ENCODE measurements at places on chromosomes 12 and 14.
A peak's percentile ranks its signal among the peaks of the same experiment; 100 is the strongest.

DNA sequence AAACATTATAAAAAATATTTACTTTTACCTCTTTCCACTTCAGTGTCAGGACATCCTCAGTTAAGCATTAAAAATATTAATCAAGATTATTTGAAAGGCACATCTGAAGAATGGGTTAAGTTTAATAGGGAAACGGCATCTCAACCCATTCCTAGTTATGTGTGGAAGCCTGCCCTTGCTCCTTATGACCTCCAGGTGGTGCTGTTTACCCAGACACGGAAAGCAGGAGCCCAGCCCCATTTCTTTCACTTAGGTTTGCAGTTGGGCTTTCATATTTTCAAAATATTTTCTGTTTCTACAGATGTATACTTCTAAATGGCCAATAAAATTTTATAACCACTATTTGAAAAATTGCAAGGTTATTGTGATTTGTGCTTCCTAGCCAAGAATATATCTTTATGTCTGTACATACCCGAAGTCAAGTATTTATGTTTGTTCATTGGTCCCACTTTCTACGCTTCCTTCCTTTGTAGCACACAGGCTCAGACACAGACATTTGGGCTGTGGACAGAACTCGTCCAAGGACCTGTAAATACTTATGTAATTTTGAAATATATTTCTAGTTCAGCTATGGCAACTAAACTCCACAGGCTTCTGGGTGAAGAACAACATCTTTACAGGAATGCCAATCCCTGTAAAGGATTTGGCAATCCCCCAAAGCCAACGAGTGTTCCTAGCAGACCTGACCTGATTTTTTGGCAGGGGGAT, 247.1 kb downstream of the AKAP6 start:
- peak; percentile 68 for DNase-seq

- no peak for DNase-seq
These were observed 987.7 kb downstream of the GALC start for GRCh38 chr14:87005280-87005679.

- no peak for DNase-seq
These were observed 356.7 kb downstream of the SNAPC1 start for GRCh38 chr14:62118871-62119270.

GRCh38 chr14:75566321-75566720, 12.1 kb upstream of the FLVCR2 start:
- no peak for DNase-seq

DNA sequence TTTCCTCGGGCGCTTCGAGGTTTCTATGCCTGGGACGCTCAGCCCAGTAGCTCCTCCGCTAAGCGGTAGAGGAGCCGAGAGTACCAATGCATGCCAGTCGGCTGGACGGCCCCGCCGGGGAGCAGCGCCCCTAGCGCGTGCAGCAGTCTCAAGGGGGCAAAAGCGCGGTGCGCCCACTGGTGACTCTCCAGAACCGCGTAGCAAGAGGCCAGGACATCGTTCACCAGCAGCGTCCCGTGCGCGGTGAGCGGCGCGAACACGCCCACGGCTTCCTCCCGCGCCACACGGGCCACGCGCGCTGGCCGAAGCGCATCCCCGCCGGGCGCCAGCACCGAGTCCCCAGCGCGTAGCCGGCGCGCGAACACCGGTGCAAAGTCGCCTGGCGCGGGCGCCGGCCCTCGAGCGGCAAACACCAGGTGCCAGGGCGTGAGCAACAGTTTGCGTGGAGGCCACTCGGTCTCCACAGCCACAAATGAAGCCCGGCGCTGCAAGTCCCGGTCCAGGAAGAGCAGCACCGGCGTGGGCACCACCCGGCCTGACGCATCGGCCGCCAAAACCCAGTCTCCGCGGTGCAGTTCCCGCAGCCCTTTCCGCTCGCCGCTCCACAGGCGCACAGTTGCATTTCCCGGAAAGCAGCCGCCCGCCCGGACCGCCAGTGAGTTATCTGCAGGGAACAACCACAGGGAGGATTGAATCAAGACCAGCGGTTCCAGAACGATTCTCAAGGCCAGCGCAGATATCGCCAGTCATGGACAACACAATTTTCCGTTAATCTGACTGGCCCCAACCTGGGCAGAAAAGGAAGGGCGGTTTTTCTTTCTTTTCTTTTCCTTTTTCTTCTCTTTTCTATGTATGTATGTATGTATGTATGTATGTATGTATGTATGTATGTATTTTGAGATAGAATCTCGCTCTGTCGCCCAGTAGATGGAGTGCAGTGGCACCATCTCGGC, 4.5 kb downstream of the DHH start:
- DNase-seq = no peak

DNA sequence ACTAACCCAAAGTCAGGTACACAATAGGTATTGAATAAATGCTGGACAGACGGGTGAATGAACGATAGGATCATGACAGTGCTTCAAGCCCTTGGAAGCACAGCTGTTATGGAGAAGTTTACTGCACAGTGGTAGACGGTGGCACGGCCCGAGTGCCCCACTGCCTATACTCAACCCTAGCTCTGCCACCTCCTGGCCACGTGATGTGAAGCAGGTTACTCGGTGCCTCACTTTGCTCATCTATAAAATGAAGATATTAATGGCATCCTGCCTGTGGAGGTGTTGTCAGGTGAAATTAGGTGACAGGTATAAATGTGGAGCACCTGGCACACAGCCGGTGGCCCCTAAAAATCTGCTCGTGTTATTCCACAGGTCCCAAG, 5.8 kb downstream of the ASB2 start:
- no peak for DNase-seq

- peak; percentile 59 for DNase-seq
These were observed 184.4 kb downstream of the ITPR2 start for GRCh38 chr12:26648584-26648983.

GRCh38 chr14:59347915-59348314, 117.3 kb downstream of the GPR135 start:
- no peak for DNase-seq

DNA sequence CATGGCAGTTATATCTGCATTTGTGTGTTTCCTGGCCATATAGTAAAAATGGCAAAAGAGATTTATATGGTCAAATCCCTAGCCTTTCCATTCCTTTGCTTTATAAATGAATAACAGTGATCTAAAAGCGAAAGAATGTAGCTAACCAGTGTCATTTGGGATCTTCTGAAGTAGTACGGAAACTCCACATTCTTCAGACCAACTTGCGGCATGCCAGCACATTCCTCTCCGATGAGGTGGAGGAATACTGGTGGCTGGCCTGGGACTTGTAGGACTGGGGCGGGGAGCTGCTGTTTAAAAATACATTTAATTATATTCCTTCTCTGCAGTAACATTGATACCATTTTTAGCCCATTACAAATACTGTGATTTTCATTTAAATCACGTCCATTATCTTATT, 85.3 kb downstream of the SAMD4A start:
- peak; percentile 98 for DNase-seq

GRCh38 chr14:76320486-76320885, 55.5 kb upstream of the ESRRB start:
- DNase-seq = no peak

DNA sequence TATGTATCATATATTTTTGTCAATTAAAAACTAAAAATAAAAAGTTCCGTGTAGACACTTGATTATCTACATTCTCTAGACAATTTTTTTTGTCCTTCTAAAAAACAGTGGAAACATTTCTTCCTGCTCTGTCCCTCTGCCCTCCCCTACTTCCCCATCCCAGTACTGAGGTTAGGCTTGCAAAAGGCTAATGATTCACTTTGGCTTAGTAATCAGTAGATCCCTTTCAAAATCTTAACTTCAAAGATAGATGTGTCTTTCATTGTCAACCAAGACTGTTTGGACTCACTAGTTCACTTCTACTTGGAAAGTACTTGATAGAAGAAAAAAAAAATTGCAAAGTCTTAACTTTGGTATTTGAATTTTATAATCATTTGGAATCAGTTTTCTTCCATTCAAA, 3.8 kb downstream of the SETD3 start:
- DNase-seq = no peak

DNA sequence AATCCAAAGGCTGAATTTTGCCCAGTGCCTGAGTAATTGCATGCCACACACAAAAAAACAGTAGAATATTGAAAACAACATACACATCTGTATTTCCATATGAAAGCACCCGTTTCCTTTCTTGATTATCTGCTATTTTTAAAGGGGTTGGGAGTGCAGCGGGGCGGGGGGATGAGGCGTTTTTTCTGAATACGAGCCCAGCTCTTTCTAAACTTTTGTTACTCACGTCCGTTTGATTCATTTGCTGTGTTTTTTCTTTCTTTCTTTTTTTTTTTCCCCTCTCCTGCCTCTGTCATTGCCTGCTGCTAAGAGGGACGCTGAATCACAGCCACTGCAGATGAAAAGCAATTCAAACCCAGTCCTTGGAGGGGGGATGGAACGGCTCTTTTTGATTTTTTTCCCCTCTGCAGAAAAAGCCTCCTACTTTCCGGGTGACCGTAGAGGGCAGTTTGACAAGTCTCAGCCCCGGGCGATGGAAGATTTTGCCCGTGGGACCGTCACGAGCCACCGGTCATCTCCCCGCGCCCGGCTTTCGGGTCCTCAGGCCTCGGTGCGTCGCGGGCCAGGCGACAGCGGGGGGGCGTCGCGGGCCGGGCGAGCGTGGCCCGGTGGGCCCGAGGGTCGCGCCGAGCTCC, 572 bp upstream of the RASSF8 start:
- peak; percentile 24 for DNase-seq

GRCh38 chr14:20623798-20624197, 17.7 kb downstream of the OR6S1 start:
- no peak for DNase-seq

GRCh38 chr14:100252684-100253083, 13.7 kb downstream of the YY1 start:
- DNase-seq = no peak

GRCh38 chr14:94129758-94130414, 482 bp upstream of the IFI27L2 start:
- DNase-seq = peak; percentile 54

- no peak for DNase-seq
These were observed 8.4 kb downstream of the KIF26A start for GRCh38 chr14:104146651-104147345.

Data from COLO829 (cell line).